Activated CD4-positive, alpha-beta T cell treated with anti-CD3 and anti-CD28 coated beads for 36 hours (primary cell): ENCODE measurements at places on chromosomes 1 and 21.

DNA sequence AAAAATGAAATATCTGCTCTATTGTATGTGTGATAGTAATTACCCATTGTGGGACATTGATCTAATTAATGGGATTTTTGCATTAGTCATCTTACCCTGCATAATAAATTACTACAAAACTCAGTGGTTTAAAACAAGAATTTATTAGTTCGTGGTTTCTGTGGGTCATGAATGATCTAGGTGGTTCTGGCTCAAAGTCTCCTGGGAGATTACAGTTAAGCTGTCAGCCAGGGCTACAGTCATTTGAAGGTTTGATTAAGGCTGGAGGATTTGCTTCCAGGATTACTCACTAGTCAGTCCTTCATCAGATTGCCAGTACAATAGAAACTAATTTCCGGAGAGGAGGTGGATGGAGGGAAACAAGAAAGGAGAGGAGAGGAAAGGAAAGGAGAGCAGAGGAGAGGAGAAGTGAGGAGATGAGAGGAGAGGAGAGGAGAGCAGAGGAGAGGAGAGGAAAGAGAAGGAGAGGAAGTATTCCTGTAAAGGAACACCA lies 60.4 kb upstream of the TNFSF4 start:
- no peak for DNase-seq

GRCh38 chr1:147723691-147724323 lies 36.6 kb downstream of the GJA5 start:
- peak; percentile 41 for DNase-seq

GRCh38 chr21:15264084-15264665 lies 199.4 kb upstream of the NRIP1 start:
- no peak for DNase-seq

DNA sequence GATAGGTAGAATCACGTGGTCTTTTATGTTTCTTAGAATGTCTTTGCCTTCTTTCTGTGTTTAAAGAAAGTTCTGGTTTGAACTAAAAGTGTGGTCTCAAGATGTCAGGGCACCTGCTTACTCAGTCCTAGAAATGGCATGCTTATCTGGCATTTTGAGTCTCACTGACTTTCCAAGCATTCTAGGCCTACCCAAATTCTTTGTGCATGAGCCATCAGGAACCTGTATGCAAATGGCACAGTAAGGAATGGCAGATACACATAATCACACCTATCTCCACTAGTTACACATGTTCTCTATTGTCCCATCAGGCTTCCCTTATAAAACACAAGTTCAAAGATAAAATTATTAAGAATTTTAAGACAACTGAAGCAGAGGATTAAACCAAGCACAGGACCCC lies 29.5 kb upstream of the CLCA4 start:
- DNase-seq, result no peak

DNA sequence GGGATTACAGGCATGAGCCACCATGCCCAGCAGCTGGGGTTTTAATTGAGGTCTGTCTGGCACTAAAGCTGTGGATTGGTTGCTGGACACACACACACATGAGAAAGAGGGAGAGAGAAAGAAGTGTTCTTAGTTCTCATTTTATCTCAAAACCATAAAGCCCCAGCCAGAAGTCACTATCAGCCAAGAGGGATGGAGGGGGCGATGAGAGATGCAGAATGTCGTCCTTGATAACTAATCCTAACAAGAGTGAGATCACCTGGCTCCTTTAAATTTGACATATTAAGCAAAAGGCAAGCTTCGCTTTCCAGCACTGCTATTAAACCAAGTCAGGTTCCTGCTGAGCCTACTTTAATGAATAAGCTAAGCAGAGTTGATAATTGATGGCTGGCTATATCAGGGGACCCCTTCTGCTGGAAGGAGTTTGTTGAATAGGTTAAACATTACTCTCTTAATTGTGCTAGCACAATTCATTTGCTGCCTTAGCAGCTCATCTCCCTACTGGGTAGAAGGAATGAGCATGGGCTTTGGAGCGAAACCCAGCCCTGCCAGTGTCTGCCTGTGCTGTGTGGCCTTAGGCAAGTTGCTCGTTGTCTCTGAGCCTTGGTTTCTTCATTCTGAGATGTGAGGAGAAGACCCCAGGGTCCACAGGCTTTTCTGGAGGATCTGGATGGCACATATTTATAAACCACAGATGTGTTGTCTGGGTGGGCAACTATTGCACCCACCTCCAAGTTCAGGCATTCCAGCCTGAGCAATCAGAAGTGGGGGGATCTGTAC lies 50.8 kb downstream of the ALPL start:
- no peak for DNase-seq

DNA sequence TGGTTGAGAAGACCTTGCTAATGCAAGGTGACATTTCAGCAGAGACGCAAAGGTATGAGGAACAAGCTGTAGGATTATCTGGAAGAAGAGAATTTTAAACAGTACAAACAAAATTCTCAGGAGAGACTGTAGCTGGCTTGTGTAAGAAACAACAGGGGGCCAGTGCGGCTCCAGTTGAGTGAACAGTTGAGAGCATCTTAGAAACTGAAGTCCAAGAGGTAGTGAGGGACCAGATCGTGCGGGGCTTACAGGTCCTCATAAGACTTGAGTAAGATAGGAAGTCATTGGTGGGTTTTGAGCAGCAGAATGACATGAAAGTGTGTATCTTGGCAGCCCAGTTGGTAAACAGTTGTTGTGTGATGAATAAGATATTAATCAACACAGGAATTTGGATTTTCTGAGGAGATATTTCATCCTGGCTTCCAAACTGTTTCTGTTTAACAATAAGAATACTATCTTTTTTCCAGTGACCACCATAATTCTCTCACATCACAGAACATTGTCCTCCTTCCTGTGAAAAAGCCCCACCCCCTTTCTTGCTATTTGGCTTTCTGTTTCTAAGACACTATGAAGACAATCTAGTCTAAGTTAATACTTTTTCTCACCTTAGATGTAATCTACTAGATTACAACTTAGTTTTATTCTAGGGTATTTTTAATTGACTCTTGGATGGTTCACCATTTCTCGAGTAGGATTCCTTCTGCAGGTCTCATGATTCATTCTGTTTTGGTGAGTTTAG lies 62.4 kb downstream of the SASS6 start:
- DNase-seq, result no peak

GRCh38 chr1:153985941-153986761 lies at the start of gene RAB13:
Gene RAB13, minus strand, starts transcription at chr1:153986339. Its CDS starts 103 bp downstream, at chr1:153986236.
- DNase-seq, result peak; percentile 38

DNA sequence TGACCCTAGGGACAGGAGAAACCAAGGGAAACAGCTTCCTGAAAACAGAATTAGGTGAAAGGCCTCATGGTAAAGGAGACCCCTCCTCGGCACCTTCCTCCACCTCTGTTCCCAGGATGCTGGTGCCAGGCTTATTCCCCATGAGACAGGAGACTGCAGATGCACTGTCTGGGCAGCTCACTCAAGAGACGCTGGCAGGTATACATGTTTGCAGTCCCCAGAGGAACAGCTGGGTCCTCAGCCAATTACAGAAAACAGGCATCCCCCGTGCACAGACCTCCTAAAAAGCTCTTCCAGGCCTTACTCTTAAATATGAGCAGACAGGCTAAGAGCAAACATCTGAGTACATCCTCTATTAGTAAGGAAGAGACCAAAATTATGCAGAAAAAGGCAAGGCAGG lies 6.5 kb downstream of the CCSAP start:
- DNase-seq, result no peak

- no peak for DNase-seq
Observed at GRCh38 chr1:115782571-115783281, 14.2 kb upstream of the CASQ2 start.

- DNase-seq, result no peak
Observed at GRCh38 chr1:238396140-238396539, 505.4 kb upstream of the ZP4 start.

DNA sequence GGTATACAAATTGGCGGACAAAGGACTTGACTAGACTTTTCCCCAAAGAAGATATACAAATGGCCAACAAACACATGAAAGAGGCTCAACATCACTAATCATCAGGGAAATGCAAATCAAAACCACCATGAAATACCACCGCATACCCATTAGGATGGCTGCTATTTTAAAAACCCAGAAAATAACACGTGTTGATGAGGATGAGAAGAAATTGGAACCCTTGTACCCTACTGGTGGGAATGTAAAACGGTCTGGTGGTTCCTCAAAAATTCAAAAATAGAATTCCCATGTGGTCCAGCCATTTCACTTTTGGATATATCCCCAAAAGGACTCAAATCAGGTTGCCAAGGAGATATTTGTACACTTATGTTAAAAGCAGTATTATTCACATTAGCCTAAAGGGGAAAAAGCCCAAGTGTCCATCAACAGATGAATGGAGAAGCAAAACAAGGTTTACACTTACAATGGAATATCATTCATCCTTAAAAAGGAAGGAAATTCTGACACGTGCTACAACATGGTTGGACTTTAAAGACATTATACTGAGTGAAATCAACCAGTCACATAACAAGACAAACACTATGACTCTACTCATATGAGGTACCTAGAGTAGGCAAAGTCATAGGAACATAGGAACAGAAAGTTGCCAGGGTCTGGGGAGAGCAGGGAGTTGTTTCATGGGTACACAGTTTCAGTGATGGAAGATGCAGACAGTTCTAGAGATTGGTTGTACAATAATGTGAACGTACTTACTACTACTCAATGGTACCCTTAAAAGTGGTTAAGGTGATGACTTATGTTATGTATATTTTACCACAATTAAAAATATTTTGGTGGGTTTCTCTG lies 17.0 kb downstream of the CD34 start:
- DNase-seq, result no peak

GRCh38 chr1:244970236-244970743 lies 105.9 kb upstream of the HNRNPU start:
- peak; percentile 87 for DNase-seq

DNA sequence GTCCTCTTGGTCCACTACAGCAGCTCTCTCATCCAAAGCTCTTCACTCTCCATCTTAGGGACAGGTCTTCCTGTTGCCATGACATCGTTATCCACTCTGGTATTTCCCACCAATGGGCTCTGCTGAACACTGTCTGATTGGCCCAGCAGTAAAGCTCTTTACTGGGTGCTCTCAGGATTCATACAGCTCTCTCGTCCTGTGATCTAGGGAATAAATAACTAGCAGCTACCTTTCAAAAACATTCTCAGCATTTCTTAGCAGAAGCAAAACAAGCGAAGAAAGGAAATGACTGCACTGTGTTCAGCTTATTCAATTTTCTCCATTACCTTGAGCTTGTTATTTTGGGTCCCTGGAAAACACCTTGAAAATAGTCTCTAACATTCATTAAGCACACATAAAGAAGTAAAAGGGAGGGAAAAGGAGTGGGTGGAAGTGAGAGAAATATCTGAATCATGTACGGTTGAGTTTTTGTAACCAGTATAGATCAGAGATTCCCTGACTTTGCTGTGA lies 163.4 kb upstream of the SGIP1 start:
- peak; percentile 46 for DNase-seq

DNA sequence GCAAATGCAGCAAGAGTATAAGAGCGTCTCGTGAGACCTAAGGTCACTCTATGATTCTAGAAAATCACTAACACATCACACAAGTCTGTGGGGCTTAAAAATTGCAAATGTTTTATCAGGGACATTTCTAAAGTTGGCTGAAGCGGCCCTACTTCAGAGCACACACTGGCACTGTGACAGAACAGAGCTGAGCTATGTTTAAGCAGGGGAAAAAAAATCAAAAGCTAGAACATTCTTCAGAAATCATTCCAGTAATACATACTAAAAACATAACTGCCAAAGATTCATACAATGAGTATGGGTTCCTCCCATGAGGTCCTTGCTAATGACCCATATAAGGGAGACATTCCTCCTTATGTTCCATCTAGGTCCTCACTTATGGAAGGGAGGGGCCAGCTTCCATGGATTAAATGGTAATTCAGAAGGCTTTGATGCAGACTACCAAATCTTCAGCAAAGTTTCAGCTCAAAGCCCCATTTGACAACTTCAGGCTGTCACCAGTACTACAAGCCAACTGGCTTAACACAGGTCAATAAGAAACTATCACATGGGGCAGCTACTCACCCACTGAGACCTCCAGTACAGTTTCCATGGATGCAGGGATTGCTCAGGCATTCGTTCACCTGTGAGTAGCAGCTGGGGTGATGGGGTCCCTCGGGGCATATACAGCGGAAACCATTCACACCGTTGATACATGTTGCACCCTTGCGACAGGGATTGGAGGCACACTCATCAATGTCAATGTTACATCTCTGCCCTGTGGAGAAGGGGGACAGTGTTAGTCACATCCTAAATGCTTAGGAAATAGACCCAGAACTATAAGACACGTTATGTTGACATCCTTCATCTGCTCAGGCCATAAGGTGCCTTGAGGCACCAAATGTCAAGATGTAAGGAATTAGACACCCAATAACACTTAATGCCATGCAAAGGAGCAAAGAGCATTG lies 58.4 kb upstream of the ADAM30 start:
- no peak for DNase-seq

DNA sequence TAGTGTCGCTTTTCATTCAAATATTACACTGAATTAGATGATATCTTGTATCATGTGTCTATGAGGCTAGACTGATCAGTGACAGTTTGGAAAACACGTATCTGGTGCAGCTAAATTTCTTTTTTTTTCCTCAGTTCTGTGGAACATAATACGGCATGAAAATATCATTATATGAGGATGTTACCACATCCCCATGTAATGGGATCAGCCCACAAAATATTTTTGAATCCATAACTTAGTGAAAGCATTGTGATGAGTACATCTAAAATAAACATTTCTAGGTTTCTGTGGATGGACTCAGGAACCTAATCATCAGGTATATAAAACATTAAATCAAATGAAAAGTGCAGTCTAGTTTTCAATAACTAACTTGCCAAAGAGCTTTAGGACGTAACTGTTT lies 356.3 kb downstream of the USP25 start:
- DNase-seq, result no peak

DNA sequence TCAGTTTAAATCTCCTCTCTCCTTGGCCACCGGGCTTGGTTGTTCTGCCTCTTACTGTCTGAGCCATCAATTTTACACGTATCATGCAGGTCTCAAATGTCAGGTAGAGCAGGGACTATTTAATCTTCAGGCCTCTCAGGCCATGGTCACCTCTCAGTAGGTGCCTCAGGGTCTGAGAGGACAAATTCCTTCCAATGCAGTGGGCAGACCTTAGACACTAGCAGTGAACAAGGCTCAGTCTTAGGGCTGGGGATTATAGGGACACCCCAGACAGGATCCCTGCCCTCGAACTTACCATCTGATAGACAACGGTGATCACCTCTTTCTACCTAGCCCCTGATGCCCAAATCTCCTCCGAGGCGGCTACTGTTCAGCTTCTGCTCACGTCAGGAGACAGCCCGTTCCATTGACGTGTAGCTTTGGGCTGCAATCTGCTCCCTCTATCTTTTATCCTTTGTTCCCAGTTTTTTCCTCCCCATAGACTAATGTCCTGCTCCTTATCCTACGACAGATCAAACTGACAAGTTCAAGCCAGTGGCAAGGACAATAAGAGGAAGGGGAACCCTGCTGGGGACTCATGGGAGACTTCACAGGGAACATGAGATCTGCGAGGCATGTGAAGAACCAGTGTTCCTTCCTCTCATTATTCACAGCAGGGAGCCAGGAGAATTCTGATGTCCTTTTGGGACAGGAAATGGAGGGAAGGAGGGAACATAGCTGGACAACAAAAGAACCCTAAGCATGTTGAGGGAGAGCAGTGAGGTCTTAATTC lies 1.4 kb upstream of the MYOG start:
- no peak for DNase-seq
